ENCODE measurements at places on chromosomes 2 and 18.

DNA sequence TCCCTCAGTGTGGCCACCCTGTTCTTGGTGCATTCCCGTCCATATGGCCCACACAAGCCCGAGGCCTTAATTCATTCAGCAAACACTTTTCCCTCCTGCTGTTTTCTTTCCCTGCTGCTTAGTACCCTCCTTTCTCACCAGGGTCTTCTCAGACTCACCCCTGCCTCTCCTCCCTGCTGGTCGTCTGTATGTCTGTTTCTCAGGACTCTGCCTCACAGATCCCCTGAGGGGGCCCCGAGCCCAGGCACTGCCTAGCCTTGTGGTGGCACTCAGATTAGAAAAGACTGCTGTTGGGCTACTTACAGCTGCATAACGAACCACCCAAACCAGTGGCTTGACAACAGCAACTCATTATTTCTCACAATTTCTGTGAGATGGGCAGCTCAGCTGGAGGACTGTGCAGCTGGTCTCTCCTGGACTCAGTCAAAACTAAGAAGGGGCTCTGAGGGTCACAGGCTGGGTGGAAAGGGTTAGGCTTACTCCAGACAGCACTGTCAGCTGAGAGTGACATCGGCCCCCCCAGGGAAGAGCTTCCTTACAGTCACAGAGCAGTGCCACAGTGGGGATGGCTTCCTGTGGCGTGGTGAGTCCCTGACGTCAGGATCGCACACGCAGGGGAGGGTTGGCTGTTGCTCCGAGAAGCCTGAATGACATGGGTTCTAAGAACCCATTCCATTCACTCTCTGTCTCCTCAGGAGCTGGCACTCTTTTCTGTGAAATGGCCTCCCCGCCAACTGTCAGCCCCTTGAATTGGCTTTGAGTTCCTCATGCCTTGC, 139.0 kb downstream of the UXS1 start:
- peak; percentile 52 for DNase-seq

GRCh38 chr18:73696698-73697097, 450.9 kb downstream of the FBXO15 start:
- no peak for DNase-seq

- no peak for DNase-seq
Measured at GRCh38 chr2:238162846-238163441, 4.2 kb downstream of the ERFE start.

GRCh38 chr18:69626643-69627242, 226.1 kb downstream of the DOK6 start:
- DNase-seq: no peak

- DNase-seq: no peak
Measured at GRCh38 chr2:16664809-16665747, 556 bp downstream of the CYRIA start.

- no peak for DNase-seq
Measured at GRCh38 chr2:225559072-225559415, 159.5 kb downstream of the NYAP2 start.

GRCh38 chr2:133602538-133602937, 34.3 kb upstream of the NCKAP5 start:
- DNase-seq: no peak

DNA sequence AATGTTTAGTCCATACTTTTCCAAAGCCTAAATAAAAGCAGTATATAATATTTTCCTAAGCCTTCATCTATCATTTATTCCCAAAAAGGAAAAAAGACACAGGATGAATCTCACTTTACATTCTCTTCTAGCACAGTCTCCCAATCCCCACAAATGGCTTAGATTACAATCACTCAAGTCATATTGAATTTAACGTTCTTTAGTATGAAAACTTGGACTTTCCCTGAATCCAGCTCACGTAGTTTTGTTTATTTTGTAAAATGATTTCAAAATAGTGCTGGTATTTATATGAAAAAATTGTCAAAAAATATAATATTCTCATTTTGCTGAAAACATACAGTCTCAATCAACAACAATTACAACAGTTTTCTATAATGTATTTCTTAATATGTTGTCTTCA, 137.7 kb upstream of the CCDC150 start:
- no peak for DNase-seq

DNA sequence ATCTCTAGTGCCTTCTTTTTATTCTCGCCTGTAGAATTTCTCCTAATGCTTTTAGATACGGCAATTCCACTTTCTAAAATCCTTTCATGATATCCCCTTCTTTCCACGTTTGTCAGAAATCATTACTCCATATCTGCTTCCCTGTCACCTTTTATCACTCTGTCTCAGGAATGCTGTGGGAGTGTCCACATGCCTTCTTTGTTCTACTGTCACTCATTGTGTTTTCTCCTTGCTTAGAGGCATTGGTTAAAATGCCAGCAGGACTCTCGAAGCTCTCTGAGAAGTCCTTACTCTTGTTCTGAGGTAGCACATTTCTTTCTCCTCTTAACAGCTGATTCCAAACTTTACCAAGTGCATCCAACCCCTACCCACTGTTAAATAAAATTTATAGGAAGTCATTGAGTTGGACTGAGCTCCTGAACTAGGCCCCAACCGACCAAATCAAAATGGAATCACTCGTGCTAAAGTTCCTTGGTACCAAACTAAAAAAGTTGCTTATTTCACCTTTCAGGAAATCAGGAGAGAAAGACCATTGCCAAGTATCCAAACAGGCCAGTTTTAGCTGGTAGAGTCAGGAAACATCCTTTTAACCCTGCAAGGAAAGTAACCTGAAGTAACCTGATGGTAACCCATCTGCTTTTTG, 10.6 kb upstream of the GALNT5 start:
- DNase-seq: no peak

DNA sequence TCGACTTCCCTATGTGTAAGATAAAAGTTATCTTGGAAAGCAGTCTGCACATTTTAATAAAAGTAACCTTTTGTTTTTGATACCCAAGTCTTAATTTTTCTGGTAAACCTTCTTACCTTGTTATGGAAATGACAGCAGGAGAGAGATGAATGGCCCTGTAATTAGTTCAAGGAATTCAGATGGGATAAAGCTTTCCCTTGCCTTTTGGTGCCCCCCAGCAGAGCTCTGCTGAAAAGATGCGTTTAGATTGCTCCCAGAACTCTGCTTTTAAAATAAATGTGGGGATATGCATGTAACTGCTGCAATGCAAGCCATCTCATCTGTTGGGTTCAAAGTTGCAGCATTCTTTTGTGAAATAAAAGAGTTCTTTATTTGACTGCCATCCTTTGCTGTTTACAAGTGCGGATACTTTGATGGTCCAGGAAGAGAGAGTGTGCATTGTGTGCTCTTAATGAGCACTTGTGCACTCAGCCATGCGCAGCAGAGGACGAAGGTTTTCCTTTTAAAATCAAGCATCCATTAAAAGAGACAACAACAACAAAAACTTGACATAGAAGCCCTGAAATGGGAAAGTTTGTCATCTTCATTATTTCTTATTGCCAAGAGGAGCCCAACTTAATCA, 176.7 kb upstream of the ST6GAL2 start:
- no peak for DNase-seq

GRCh38 chr2:127107622-127107999, 657 bp upstream of the BIN1 start:
- no peak for DNase-seq

DNA sequence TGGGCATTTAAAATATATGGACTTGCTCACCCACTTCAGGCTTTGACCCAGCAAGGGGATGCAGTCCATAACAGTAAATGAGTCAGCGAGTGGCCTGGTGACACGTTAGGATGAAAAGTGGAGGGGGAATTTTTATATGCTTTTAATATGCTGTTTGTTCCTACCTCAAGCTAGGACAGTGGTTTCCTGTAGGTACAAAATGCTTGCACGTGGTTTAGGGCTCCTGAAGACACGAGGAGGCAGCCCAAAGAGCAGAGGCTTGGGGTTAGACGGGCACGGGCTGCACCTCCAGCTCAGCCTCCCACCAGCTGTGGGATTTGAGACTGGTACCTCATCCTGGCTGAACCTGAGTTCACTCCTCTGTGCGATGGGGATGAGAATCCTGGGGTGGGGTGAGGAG, 306.2 kb upstream of the CXCR4 start:
- DNase-seq: no peak

DNA sequence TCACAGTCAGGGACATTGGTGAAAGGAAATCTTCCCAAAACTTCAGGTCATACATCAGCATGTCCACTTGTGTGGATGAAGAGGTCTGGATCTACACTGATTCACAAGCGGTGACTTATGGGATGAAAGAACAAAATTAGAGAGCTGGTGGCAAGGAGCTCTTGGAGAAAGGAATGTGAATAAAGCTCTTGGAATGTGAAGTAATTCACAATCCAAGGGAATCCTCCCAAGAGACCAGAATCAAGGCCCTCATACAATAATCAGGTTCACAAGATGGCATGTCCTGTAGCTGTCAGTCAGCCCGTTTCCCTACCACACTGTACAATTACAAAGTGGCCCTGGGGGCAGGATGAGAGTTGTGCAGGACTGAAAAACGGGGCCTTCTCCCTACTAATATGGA, 96.2 kb downstream of the MRPS9 start:
- DNase-seq: no peak

DNA sequence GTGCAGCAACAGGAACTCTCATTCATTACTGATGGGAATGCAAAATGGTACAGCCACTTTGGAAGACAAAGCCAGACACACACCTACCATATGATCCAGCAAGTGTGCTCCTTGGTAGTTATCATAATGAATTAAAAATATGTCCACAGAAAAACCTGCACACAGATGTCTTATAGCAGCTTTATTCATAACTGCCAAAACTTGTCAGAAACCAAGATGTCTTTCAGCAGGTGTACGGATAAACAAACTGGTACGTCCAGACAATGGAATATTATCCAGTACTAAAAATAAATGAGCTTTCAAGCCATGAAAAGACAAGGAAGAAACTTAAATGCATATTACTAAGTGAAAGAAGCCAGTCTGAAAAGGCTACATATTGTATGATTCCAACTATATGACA, 50.4 kb downstream of the CHMP3 start:
- DNase-seq: no peak

GRCh38 chr2:145380436-145381017, 860.6 kb upstream of the ZEB2 start:
- no peak for DNase-seq

- DNase-seq: no peak
Measured at GRCh38 chr2:72330652-72331051, 183.0 kb upstream of the CYP26B1 start.

DNA sequence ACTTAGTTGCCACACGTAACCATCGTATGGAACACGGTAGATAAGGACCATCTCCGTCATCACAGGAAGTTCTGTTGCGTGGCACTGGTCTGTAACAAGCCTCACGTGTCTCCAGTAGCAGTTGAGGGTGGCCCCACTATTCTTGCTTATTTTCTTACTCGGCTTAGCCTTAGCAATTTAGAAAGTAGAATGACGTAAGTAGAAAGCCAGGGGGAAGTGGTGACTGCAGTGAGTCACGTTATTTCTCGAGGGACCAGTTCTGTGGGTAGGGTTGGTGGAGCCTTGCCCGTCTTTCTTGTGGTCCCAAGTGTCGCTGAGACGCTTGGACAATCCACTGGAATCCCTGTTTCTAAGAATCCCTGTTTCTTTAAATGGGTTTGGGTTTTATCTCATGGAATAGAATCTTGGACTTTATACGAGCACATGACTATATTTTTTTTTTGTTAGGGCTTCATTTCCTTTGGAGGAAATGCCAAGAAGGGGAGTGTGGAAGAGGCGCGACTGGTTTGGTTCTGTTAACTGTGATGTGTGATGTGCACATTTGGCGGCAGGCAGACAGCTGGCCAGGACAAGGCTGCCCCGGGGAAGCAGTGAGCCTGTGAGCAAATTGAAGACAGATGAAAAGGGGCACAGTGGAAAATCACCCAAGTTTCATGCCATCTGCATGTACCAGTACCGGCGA, 96.2 kb downstream of the CABLES1 start:
- peak; percentile 90 for DNase-seq

GRCh38 chr18:61954096-61954746, 61.4 kb upstream of the RNF152 start:
- no peak for DNase-seq

GRCh38 chr2:133495226-133495625, 73.0 kb downstream of the NCKAP5 start:
- no peak for DNase-seq

DNA sequence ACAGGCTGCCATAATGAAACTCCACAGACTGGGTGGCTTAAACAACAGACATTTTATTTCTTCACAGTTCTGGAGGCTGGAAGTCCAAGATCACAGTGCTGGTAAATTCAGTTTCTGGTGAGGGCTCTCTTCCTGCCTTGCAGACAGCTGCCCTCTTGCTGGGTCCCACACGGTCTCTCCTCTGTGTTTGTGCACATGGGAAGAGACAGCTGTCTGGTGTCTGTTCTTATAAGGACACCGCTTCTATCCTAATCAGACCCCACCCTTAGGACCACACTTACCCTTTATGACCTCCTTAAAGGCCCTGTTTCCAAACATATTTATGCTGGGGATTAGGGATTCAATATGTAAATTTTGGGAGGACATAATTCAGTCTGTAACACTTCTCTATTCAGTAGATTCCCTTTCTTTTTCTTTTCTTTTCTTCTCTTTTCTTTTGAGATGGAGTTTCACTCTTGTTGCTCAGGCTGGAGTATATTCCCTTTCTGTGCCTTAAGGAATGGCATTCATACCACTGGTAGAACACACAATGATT, 18.9 kb downstream of the CTIF start:
- DNase-seq: no peak

All from CD4-positive, alpha-beta T cell treated with Interleukin-15 for 1 hour (primary cell).